Foreskin fibroblast (primary cell): ENCODE measurements at places on chromosomes 2 and 18.

GRCh38 chr2:25614711-25615110, 58.7 kb downstream of the DTNB start:
- DNase-seq: no peak

DNA sequence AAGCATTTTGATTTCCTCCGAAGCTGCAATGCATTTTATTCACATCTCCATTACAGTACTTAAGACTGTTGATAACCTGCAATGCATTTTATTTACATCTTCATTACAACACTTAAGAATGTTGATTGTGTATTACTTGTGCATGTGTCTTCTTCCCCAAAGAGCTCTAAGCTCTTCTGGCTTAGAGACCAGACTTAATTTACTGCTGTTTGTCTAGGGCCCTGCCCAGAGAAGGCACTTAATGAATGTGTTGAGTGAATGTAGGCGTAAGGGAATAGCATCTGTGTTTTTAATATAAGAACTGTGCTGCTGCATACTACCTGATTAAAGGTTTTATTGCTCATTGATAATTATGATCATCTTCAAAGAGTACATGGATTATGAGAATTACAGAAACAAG, 295.6 kb downstream of the ZNF385B start:
- DNase-seq: no peak

DNA sequence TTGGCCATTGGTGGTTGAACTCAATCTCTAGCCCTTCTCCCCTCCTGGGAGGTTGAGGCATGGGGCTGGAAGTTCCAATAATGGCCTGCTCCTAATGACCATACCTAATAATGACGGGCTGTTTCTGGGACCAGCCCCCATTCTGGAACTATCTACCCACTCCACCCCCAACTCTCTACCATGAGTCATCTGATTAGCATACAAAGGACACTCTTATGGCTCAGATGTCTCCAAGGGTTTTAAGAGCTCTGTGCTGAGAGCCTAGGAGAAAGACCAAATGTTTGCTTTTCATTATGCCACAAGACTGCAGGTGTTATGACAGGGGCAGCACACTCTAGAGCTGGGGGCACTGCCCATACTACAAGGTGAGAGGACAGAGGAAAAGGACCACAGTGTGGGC, 137.0 kb upstream of the NCKAP5 start:
- no peak for DNase-seq

- no peak for DNase-seq
Measured at GRCh38 chr18:26286008-26286407, 59.8 kb downstream of the TAF4B start.

- DNase-seq: peak; percentile 76
Measured at GRCh38 chr2:172293952-172294351, 133.4 kb upstream of the ITGA6 start.

DNA sequence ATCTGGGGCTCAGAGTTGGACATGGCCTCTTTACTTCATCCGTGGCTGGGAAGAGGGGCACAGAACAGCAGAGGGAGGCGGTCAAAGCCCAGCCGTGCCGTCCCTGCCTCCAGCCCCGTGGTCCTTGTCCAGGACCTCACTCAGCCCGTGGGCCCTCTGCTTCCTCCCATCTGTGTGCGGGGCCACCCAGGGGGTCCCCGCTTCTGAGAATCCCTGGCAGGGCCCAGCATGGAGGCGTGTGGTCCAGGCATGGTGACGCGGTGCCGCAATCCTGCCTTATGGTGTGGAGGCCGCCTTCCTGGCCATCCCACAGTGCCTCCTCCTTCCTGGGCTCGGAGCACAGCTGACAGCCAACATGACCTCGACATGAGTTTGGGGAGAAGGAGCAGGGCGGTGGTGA, 232.6 kb downstream of the FAM210A start:
- no peak for DNase-seq

DNA sequence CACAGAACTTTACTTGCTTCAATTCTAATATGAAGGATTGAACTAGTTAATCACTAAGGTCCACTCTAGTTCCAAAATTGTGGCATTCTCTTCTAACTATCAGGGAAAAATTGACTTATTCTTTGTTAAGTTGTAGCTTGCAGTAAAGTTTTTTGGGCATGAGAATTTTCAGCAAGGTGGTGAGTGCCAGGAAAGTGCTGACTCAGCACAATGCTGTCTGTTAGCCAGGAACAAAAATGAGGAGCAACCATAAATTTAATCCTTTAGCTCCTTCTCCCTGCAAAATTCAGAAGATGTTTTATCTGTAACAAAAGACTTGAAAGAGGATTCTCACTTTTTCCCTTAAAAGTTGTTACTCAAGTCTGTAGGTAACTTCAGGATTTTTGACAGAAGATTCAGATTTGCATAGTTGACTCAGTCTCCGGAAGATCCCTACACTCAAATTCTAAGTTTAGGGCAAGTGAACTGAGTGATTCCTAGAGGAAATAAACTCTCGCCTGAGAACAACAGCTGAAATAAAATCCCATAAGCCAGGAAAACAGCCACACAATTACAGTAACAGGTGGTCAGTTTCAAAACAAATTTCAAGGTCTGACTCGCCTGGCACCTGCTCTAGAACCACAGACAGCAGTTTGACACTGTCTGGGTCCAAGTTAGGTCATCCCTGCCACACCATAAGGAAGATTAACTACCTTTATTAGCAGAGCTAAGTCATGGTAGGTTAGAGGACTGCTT, 20.2 kb upstream of the DARS1 start:
- DNase-seq: no peak

DNA sequence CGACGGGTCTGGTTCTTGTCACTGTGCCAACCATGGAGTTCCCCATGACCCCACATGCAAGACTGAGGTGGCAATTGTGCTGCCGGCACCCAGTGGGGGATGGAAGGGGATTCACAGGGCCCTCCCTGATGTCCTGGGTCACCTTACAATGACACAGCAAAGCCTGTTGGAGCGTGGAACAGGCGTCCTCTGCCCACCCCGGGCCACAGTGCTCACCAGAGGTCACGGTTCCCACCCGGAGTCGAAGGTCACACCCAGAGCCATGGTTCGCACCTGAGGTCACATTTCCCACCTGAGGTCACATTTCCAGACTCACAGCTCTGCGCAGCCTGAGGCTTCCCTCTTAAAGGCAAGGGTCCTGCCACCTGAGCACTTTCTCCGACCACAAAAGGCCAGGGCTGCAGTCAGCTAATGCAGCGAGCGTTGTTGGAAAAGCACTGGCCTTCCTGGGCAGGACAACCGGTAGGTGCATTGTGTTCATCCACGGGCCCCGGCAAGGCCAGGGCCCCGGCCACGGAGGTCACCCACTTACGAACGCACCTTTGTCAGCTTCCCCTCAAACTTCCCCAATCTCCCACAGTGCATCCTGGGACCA, 24.0 kb downstream of the KIF1A start:
- DNase-seq: no peak

- DNase-seq: no peak
Measured at GRCh38 chr2:231263118-231263831, 64.8 kb downstream of the ARMC9 start.

DNA sequence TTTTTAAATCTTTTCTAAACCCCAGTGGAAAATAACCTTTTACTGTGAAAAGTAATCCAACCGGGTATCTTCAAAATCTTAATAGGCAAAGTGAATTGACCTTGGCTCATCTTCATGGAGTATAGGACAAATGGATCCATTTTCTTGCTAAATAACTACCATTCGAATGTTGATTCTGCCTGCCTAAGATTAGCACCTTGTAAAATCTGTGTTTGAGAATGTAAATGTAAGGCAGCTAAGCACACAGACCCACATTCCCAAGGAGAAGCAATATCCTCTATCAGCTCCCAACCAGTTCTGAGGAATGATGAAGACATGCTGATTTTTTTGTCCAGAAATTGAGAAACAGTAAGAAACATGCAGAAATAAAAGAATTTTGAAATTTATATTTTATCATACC, 509.8 kb upstream of the SMIM21 start:
- no peak for DNase-seq

GRCh38 chr2:119772767-119773166, 13.0 kb downstream of the PTPN4 start:
- no peak for DNase-seq

DNA sequence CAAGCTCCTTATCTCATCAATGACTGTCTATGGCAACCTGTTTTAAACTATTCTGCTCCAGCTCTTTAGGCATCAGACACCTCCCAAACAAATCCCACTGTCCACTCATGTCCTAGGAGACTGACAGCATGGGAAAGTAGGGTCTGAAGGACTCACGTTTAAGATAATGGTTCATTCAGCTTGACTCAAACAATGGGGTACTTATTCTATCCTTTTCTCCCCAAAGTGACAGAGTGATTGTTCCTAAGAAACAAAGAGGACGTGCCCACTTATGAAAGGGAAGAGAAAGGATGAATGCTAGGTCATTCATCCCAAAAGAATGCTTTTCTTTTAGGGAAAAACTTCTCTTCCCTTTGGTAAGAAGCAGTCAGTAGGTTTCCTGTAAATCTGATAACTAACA, 41.9 kb downstream of the ALK start:
- no peak for DNase-seq

DNA sequence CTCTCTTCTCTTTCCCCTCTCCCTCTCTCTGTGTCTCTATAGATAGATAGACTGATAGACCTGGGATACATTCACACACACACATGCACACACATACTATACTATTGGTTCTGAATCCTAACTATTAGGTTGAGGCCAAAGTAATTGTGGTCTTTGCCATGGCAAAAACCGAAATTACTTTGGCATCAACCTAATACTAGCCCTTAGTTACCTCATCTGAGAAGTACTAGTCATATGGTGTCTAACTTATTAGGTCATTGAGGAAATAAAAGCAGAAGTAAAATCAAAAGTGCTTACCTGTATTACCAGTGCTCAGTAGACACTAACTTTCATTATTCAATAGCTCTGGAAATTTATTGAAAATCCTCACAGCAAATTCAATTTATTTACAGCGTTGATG, 451.5 kb downstream of the EPHA4 start:
- no peak for DNase-seq

DNA sequence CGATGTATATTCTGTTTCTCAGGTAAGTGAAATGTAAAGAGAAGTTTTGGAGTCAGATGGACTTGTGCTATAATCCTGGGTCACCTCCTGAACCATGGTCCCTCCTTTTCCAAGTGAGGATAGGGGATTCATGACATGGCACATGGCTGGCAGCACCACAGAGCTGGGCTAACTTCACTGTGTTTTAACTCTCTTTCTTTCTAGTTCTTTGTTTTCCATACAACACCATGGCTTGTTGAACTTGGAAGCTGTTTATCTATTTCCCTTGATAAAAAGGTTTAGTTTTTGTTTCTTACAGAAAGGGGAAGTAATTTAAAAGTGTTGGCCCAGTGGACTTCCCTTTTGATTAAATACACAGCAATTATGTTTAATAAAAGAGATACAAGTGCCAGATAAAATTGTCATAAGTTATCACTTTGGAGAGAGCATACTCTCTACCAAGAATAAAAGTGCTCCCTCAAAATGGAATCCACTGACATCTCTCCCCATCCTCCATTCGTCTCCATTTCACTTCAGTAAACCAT, 90.4 kb downstream of the PLCL1 start:
- DNase-seq: no peak

- DNase-seq: no peak
Measured at GRCh38 chr2:127464470-127465257, 46.4 kb downstream of the PROC start.

DNA sequence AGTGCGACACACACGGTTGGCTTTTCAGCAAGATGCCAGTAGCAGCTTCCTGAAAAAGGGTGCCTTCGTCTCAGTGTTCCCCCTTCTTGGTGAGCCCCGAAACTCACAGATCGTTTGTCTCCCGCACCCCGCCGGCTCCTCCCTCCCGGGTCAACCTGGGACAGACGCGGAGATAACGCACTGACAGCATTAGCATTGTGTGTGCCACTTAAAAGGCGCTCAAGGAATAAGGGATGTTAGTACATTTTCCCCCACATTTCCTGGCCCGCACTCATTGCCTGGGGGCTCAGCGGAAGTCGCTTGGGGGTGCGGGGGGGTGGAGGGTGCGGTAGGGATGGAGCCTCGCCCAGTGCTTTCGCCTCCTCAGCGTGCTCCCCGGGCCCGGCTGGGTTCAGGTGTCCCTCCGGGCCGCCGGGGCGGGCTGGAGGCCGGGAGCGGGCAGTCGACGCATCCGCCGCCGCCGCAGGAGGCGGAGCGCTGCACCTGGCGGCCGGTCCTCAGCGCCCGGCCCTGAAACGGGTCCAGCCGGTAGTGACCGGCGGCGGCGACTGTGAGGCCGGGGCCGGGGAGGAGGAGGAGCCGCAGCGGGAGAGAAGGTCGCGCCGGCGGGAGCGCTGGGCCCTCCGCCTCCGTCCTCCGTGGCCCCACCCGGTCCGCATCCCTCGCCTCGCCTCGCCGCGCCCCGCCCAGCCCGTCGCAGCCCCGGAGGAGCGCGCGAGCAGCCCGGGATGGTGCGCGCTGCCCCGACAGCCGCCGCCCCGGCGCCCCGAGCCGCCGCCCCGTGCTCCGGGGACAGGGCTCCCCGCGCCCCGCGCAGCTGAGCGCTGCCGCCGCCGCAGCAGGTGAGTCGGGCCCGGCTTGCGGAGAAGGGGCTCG, at the start of gene MFSD6:
MFSD6 (plus strand) TSS at position 694 of the 876 bp plus-strand sequence. CDS start 27,675 bp downstream, outside the sequence.
- DNase-seq: peak; percentile 57

GRCh38 chr2:217919204-217919603, 83.6 kb downstream of the TNS1 start:
- no peak for DNase-seq

GRCh38 chr2:237752761-237753165, 45.8 kb upstream of the RBM44 start:
- DNase-seq: no peak

DNA sequence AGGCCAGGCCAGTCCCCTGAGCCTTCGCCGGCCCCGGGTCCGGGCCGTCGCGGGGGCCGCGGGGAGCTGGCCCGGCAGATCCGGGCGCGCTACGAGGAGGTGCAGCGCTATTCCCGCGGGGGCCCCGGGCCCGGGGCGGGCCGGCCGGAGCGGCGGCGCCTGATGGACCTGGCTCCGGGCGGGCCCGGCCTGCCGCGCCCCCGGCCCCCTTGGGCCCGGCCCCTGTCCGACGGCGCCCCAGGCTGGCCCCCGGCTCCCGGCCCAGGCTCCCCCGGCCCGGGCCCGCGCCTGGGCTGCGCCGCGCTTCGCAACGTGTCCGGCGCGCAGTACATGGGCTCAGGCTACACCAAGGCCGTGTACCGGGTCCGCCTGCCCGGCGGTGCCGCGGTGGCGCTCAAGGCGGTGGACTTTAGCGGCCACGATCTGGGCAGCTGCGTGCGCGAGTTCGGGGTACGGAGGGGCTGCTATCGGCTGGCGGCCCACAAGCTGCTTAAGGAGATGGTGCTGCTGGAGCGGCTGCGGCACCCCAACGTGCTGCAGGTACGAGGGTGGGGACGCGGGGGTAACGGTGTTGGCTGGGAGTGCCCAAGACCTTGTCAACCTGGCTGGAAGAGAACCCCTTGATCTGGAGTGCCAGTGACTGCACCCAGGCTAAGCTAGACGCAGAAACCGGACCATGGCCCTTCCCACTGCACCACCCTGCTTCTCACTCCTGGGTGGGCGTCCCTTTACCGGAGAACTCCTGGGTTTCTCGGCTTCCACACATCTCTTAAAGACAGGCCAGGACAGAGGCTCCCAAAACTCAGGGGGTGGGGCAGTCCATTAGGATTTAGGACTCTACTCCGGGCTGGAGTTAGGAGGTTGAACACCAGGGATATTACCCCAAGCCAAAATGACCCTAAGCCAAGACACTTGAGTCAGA, 739 bp downstream of the PKDCC start:
- DNase-seq: peak; percentile 41
